Activated CD8-positive, alpha-beta T cell treated with anti-CD3 and anti-CD28 coated beads for 36 hours (primary cell): ENCODE measurements at places on chromosomes 7 and 10. TPM values are rescaled to one million over a fixed set of nuclear protein-coding genes. Genes with fewer than 3 reads are reported as not detected.

SFTPA1 gene
- not detected for total RNA-seq

GRCh38 chr7:1287752-1288201, 55.1 kb downstream of the UNCX start:
- no peaks in the 10 kb centered on the region for H3K4me1 ChIP-seq
- no peaks in the 10 kb centered on the region for H3K36me3 ChIP-seq
- H3K27ac ChIP-seq, result no peak overlapping the region
- no peak for DNase-seq

- H3K27ac ChIP-seq, result no peak overlapping the region
- H3K4me1 ChIP-seq, result peaks cover 3% of the 10 kb centered on the region
- no peak overlapping the region for H3K4me3 ChIP-seq
- no peak for DNase-seq
- no peaks in the 10 kb centered on the region for H3K36me3 ChIP-seq
Observed at GRCh38 chr10:127890832-127891334, 1.9 kb downstream of the CLRN3 start.

VTI1A gene
- 30.0 TPM for total RNA-seq

GRCh38 chr10:1401071-1401965, 336.0 kb downstream of the ADARB2 start:
- no peak overlapping the region for H3K4me3 ChIP-seq
- no peaks in the 10 kb centered on the region for H3K4me1 ChIP-seq
- no peaks in the 10 kb centered on the region for H3K27me3 ChIP-seq
- H3K36me3 ChIP-seq, result no peaks in the 10 kb centered on the region

ADRB1 gene
- total RNA-seq, result 0.40 TPM

GRCh38 chr10:71632200-71632820, 87.3 kb downstream of the C10orf105 start:
- no peaks in the 10 kb centered on the region for H3K4me1 ChIP-seq
- no peak overlapping the region for H3K4me3 ChIP-seq

GNAT3 gene
- not detected for total RNA-seq

GRCh38 chr7:44062180-44062902, 3.0 kb downstream of the PGAM2 start:
- no peak overlapping the region for H3K4me3 ChIP-seq
- H3K27me3 ChIP-seq, result no peaks in the 10 kb centered on the region
- H3K36me3 ChIP-seq, result peaks cover 32% of the 10 kb centered on the region
- H3K27ac ChIP-seq, result no peak overlapping the region
- peak; percentile 1 for DNase-seq

TMEM184A gene
- not detected for total RNA-seq

SNX10 gene
- total RNA-seq, result 51.1 TPM

GRCh38 chr7:81672872-81673271, 97.0 kb downstream of the HGF start:
- no peak for DNase-seq
- no peaks in the 10 kb centered on the region for H3K4me1 ChIP-seq
- no peaks in the 10 kb centered on the region for H3K36me3 ChIP-seq
- H3K27ac ChIP-seq, result no peak overlapping the region
- H3K4me3 ChIP-seq, result no peak overlapping the region

DNA sequence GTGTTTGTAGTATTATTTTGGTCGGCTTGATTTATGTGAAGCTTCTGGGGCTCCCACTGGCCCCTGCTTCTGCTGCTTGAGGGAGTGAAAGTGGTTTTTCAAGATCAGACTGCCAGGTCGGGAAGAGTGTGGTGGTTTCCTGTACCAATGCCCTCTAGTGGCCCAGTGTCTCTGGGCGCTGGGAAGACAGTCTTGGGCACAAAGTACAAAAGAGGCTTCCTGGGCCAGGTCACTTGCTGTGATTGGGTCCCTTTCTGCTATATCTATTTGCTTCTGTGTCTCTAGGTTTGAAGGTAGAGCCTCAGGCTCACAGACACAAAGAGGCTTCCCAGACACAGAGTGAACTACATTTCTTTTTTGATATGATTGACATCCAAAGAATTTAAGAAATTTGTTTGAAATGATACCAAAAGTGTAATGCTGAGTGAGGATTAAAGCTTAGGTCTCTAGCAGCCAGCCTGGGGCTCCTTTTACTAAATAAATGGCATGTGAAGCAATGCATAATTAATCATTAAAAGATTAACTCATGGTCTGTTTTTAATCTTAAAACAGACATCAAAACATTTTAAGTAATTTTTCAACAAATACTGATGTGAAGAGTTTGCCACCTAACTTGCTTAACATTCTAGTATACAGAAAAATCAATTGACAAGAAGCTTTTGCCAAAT, 36.3 kb downstream of the ABCB1 start:
- H3K27me3 ChIP-seq, result no peaks in the 10 kb centered on the region
- peak; percentile 43 for DNase-seq
- peaks cover 4% of the 10 kb centered on the region for H3K4me1 ChIP-seq
- H3K27ac ChIP-seq, result no peak overlapping the region

DNA sequence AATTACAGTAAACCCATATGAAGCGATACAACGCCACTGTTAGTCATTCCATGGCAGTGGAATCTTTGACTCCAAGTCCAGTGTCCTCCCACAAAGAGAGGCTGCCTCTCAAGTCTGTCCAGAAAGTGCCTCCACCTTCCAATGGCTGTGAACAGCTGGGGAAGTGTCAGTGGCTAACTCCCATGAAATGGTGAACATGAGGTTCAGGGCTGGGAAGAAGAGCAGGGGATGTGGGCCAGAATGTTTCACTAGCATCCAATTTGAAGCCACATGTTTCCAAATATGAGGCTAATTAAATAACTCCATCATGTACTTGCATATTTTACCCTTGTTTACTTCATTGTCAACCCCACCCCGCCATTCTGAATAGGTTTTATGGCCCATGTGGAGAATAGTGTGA, 53.1 kb upstream of the CHST15 start:
- H3K36me3 ChIP-seq, result no peaks in the 10 kb centered on the region
- H3K27ac ChIP-seq, result no peak overlapping the region
- no peak for DNase-seq
- peaks cover 9% of the 10 kb centered on the region for H3K27me3 ChIP-seq
- H3K4me1 ChIP-seq, result peaks cover 4% of the 10 kb centered on the region

DNA sequence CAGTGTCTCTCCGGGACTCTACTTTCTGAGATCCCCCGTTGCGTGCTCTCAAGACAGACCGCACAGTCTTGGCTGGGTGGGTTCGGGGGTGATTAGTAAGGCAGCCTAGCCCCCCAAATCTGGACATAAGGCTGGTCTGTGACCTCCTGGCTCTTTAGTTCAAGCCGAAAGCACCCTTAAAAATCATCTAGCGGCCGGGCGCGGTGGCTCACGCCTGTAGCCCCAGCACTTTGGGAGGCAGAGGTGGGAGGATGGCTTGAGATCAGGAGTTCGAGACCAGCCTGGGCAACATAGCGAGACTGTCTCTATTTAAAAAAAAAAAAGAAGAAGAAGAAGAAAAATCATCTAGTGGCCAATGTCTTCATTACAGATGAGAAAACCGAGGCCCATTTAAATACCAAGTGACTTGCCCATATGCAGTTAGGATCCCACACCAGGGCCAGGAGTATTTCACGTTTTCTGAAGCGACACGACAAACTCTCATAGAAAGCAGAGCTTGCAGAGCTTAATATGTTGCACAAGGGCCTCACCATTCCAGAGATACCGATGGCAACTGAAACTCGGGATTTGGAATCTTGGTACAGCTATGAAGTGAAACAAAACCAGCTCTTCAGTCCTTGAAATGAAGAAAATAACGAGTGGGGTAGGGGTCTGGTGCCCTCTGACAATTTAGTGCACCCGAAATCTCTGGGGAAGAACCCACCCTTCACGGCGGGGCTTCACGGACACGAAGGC, 703 bp upstream of the HILPDA start:
- DNase-seq, result no peak
- peak overlapping the region; percentile 99 for H3K27ac ChIP-seq
- peak overlapping the region; percentile 83 for H3K4me3 ChIP-seq
- H3K36me3 ChIP-seq, result peaks cover 42% of the 10 kb centered on the region

- H3K4me1 ChIP-seq, result peaks cover 82% of the 10 kb centered on the region
- peaks cover 86% of the 10 kb centered on the region for H3K36me3 ChIP-seq
- DNase-seq, result no peak
- no peak overlapping the region for H3K4me3 ChIP-seq
- peak overlapping the region; percentile 92 for H3K27ac ChIP-seq
Observed at GRCh38 chr7:2956076-2956475, 87.6 kb downstream of the CARD11 start.

DNA sequence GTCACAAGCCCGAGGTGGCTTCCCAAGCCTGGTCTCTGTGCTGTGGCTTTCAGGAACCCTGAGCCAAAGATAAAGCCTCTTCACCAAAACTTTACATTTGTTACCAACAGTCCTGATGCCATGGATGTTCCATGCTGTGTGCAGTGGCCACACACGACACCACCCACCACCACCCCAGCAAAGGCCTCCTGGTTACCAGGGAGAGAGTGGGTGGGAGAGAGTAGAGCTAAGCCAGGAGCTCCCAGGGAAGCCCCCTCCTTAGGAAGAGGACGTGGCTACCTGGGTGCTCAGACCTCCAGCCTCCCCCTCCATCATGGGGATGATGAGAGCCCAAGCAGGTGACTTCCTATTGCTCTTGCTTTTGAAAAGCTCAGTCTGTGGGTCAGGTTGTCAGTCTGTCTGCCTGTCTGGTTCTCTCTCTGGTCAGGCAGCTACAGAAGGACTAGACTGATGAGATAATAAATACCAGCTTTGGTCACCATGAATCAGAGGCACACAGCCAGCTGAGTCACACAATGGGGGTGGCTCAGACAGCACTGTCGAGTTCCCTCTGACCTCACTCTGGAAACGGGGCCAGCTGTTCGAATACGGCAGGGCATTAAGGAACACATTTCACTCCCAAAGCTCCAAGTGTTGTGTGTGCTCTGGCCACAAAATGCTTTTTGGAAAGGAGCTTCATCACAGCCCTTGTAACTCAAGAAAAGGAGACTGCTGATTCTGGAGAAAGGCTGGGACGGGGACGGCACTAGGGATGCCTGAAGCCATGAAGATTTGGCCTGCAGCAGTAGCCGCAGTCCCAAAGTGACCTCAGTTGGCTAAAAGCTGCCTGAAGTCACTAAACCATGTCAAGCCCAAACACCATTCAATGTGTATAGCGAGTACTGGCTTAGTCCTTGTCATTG, 166.0 kb downstream of the FANK1 start:
- no peak overlapping the region for H3K4me3 ChIP-seq
- H3K36me3 ChIP-seq, result no peaks in the 10 kb centered on the region
- H3K27ac ChIP-seq, result no peak overlapping the region
- H3K27me3 ChIP-seq, result peaks cover 1% of the 10 kb centered on the region

DNA sequence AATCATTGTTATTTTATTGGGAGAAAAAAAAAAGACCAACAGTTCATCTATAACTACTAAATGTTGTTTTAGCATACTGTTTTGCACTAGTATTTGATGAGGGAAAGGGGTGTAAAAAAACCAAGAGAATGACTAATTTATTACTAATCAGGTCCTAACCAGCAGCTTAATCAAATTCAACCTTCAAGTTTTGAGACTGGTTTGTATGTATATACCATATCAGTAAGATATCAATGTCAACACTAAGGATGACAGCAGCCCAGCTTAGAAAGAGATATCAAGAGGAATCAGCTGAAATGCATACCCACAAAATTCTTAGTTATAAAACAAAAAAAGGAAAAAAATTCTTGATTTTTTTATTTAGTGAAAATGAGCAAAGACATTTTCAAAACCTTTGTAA, 122.6 kb downstream of the KMT2C start:
- DNase-seq, result no peak
- H3K27ac ChIP-seq, result no peak overlapping the region
- H3K4me1 ChIP-seq, result peaks cover 32% of the 10 kb centered on the region

GRCh38 chr7:68484731-68485130, 1113.5 kb upstream of the AUTS2 start:
- H3K27me3 ChIP-seq, result no peaks in the 10 kb centered on the region
- H3K4me1 ChIP-seq, result no peaks in the 10 kb centered on the region
- no peak overlapping the region for H3K4me3 ChIP-seq
- no peaks in the 10 kb centered on the region for H3K36me3 ChIP-seq
- H3K27ac ChIP-seq, result no peak overlapping the region

- H3K27ac ChIP-seq, result no peak overlapping the region
- DNase-seq, result no peak
- no peaks in the 10 kb centered on the region for H3K36me3 ChIP-seq
- no peaks in the 10 kb centered on the region for H3K27me3 ChIP-seq
- H3K4me1 ChIP-seq, result no peaks in the 10 kb centered on the region
Observed at GRCh38 chr10:131099028-131099726, 212.3 kb downstream of the TCERG1L start.

GRCh38 chr7:157540020-157540419, 203.2 kb downstream of the DNAJB6 start:
- no peaks in the 10 kb centered on the region for H3K4me1 ChIP-seq
- H3K4me3 ChIP-seq, result no peak overlapping the region
- H3K27me3 ChIP-seq, result no peaks in the 10 kb centered on the region

DNA sequence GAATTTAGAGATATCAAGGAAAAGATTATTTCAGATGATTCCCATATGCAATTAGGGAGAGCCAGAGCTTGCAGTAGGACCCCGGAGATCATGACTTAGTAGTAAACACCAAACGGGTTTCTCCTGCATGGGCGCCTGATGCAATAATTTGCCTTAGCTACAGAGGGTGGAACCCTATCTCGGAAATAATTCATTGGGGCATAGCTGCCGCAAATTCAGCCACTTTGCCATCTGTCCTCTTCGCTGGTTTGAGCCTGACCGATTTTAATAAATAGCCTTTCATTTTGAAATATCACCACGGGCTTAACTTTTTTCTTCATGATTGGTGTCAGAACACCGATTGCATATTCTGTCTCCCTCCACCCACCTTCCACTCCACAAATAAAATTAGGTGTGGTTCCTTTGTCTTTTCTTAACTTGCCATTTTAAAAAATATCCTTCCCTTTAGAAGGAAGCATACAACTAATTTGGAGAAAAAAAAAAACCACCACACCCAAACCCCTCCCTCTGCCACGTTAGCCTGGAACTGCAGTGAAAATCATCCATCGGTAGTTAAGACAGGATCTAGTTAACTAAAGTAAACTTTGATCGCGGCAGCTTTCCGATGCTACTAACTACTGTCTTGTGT, 1.4 kb downstream of the GARS1 start:
- H3K27me3 ChIP-seq, result no peaks in the 10 kb centered on the region
- H3K4me3 ChIP-seq, result peak overlapping the region; percentile 98
- peak; percentile 27 for DNase-seq
- H3K27ac ChIP-seq, result peak overlapping the region; percentile 97
- H3K36me3 ChIP-seq, result peaks cover 61% of the 10 kb centered on the region

EVX1 gene
- not detected for total RNA-seq

DNA sequence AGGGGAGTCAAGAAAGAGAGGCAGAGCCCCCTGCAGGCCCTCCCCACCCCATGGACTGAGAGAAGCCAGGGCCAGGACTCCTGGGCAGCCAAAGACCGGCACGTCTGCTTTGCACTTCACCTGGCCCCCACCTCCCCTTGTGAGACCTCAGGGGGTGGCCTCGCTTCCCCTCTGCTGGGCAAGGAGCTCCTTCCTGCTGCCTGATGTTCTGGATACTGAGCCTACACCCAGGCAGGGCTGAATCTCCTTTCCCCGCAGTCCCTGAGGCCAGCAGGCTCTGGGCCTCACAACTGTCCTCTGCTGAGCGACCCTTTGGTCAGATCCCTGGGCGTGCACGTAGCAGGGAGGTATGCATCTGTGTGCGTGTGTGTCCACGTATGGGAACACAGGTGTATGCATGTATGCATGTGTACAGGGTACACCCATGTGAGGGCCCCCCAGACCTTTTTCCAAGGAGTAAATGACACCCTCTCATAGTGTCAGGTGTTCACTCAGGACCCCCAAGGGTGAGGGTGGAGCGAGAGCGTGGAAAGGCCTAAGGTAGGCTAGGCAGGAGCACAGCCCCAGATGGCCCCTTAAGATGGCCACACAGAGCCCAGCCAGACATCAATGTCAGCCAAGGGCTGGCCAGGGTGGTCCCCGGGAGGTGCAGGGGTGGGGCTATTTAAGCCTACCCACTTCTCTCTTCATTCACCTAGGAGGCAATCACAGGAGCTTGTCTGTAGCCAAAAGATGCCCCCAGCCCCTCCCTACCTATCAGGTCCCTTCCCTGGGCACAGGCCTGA, 1.9 kb upstream of the RET start:
- H3K27ac ChIP-seq, result no peak overlapping the region
- H3K27me3 ChIP-seq, result peaks cover 27% of the 10 kb centered on the region
- H3K4me3 ChIP-seq, result no peak overlapping the region
- H3K4me1 ChIP-seq, result peaks cover 4% of the 10 kb centered on the region
- no peaks in the 10 kb centered on the region for H3K36me3 ChIP-seq

ANKRD61 gene
- total RNA-seq, result 0.27 TPM
